NCI-H1105 (cell line): ENCODE measurements at places on chromosomes 5 and 9.

- DNase-seq: peak; percentile 2
Measured at GRCh38 chr5:133289686-133290367, 238.0 kb downstream of the HSPA4 start.

DNA sequence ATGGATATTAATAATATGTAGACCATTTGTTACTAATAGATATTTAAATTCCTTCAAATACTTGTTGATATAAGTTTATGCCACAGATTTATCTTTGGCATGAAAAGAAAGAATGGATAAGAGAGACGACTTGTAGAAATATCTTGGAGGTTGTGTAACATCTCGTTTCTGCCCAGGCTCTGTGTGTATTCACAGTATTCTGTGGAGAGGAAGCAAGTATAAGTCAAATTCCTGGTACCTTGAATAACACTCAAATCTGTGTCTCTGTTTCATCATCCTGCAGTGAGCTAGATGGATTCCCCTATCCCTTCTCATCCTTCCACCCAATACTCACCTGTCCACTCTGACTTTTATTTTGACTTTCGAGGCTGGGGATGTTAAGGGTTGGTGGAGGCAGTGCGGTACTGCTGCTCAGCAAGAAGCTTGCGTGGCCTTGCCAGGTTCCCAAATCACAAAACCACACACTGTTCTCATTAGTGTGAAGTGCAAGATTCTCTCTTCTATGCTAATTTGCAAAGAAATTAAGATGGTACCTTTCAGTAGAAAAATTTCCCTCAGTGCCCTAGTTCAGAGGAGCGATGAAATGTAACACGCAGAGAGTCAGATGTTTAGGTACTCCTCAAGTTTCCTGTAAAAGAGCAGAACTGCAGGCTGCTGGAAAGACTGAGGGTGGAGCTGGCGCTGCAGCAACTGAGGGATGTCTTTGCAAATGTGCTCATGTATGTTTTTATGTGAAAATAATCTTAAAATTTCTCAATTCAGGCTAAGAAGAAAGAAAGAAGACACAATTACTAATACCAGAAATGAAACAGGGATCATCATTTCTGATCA, 42.6 kb upstream of the ANKRD18A start:
- DNase-seq: no peak

GRCh38 chr5:5544094-5544663, 121.7 kb downstream of the ICE1 start:
- DNase-seq: no peak

GRCh38 chr5:170892196-170892595, 30.4 kb downstream of the RANBP17 start:
- DNase-seq: no peak

DNA sequence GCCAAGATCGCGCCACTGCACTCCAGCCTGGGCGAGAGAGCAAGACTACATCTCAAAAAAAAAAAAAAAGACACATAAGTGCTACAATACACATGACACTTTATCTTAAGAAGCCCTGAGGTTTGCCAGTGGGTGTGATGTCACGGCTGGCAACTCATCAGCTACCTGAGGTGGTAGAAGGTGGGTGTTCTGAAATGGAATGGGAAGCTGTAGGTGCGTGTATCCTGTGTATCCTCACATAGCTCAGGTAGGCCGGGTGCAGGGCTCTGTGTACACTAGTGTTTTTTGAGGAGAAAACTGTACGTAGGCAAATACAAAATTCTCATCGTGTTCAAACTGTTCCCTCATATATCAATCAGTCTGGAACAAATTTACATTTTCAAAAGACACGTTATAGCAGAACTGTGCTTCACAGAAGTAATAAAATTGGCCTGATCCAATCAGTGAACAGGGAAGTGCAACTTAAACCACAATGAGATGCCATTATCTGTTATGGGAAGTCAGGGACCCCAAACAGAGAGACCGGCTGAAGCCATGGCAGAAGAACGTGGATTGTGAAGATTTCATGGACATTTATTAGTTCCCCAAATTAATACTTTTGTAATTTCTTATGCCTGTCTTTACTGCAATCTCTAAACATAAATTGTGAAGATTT, 10.4 kb downstream of the BICD2 start:
- DNase-seq: no peak

- DNase-seq: no peak
Measured at GRCh38 chr5:136132087-136132486, 558 bp upstream of the SMAD5 start.

DNA sequence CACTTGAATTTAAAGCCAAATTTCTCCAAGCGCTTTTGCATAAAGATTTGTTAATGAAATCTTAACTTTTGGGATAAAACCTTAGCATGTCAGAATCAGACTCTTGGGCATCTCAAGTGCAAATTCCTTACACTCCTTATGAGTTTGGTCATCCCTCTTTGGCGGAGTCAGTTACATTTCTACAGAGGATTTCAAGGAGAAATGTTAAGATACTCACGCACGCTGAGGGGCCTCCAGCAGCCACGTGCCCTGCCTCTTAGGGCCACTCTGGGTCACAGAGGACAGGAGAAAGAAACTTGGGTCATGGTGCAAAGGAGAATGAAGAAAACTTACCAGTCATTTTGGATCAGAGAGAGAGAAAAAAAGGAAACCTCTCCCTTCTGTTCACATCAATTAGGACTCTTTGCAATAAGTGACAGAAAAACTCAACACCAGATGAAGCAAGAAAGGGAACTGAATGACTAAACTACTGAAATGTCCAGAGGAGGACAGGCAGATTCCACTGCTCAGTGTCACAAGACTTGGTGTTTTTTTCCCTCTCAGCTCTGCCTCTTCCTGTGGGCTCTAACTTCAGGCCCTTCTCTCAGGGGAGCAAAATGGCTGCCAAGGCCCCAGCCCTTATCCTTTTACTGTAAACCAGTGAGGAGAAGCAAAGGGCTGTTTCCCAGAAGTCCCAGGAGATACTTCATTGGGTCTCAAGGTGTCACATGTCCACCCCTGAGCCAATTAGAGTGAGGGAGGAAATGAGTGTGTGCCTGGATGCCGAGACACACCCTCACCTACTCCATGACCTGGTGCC, 63.3 kb upstream of the NFIL3 start:
- no peak for DNase-seq

DNA sequence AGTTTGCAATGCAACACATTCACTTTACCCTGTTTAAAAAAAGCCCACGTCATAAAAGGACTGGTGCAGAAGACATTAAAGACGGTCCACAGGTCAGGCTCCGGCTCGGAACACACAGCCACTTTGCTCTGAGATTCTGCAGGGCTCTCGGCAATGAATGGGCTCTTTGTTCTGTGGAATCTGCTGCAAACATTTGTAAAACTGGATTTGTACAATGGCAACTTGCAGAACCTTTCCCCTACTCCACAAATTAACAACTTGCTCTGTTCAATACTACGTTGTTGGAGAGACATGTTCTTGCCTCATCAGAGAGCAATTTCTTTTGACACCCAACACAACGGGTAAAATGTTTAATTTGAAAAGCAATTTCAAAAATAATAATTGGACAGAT, 13.0 kb upstream of the NR5A1 start:
- DNase-seq: no peak

DNA sequence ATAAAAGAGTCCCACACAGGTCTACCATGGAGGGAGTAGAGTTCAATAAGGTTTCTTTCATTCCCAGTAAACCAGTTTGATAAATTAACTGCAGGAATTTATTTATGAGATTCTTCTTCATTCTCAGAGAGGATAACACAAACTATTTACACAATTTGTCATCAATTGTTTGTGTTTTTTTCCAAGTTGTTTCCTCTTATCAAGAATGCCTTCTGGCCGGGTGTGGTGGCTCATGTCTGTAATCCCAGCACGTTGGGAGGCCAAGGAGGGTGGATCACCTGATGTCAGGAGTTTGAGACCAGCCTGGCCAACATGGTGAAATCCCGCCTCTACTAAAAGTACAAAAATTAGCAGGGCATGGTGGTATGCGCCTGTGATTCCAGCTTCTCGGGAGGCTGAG, 216.7 kb downstream of the MLLT3 start:
- no peak for DNase-seq

DNA sequence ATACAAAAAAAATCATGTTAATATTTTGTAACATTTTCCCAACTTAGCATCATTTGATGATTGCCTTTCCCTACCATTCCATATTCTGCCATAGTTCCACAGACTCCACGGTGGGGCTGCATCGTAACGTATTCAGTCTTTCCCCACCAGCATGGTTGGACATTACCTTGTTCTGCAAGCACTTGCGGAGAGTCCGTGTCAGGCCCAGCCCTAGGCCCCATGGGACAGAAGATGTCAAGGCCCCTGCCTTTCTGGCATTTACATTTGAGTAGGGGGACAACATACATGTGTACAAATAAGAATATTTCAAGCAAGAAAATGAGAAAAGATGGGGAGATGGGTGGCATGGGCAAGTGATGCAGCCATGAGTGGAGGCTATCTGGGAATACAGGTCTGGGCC, 8.2 kb upstream of the PHF2 start:
- no peak for DNase-seq

DNA sequence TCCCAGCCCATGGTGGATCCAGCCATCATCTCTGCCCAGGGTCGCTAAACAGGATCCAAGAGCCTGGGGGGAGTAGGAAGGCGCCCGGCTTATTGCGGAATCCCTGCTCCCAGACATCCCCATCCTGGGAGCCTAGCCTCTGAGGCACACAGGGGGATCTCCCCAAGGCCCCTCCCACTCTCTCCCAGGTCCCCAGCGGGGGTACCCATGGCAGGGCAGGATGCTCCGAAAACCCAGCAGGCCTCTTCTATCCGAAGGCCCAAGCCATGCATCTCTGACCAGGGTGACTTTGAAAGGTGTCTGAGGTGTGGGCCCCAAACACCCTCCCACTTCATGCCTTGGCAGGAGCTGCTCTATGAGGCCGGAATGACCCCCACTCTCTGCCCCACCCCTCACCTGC, 81.7 kb upstream of the RUFY1 start:
- no peak for DNase-seq
